Chondrocyte (in vitro differentiated cells): ENCODE measurements at places on chromosomes 4 and X. TPM values are rescaled to one million over a fixed set of nuclear protein-coding genes. Genes with fewer than 3 reads are reported as not detected.

DNA sequence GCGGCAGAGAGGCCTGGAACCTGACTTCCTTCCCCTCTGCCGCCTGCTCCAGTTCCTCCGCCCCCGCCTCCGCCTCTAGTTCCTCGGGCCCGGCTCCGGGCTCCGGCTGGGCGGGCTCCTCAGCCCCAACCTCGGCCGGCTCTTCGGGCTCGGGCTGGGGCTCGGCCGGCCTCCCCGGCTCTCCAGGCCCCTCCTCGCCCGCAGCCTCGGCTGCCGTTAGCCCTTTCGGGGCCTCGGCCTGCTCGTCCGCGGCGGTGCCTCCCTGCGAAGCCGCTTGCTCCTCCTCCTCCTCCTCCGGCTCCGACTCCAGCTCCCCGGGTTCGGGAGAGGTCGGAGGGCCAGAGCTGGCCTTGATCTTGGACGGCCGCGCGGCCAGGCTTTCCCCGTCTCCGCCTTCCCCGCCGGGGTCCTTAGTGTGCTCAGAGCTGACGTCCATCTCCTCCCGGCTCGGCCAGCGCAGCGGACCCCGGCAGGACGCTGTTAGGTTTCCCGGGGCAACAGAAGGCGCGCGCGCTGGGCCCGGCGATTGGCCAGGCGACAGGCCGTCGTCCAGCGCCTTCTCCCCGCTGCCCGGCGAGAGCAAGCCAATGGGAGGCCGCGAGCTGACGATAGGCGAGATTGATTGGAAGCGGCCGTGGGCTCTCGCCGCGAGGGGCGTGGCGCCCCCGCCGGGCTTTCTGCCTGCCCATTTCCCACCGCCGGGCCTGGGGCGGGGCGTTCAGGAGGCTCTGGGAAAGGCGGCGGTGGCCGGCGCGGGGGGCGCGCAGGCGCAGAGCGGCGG lies 479 bp upstream of the TADA2B start:
- peak; percentile 99 for DNase-seq

- DNase-seq, result peak; percentile 92
Measured at GRCh38 chrX:319579-320125, 1.1 kb upstream of the GTPBP6 start.

DNA sequence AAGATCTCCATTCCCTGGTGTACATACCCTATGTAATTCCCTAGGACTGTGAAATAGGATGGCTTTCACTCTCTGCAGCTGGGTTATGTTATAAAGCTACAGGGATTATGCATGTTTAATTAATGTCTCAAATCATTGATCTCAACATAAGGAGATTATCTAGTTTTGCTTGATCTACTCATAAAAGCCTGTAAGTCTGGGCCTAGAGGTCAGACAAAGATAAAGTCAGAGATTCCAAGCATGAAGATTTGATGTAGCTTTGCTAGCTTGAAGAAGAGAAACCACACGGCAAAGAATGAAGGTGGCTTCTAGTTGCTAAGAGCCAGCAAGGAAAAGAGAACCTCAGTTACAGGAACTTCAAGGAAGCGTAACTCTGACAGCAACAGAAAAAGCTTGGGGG lies 456.9 kb downstream of the CCSER1 start:
- no peak for DNase-seq

- no peak for DNase-seq
Measured at GRCh38 chr4:105088110-105088879, 58.4 kb upstream of the TET2 start.

DNA sequence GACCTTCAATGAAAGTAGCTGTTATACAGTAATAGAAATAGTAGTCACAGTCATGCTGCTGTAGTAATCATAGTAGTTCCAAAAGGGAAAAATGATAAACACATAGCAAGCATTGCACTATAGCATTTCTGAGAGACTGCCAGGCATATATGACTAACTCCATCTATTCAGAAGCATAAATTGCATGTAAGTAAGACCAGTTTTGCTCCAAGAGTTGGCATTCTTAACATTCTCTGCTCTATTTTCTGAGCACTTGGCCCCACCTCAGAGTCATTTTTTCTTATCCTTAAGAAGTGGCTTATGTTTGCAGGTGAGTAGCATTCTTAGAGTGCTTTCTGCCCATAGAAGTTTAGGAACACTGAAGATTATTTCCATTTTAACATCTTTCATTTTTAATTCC lies 490.3 kb upstream of the TECRL start:
- DNase-seq, result no peak

DNA sequence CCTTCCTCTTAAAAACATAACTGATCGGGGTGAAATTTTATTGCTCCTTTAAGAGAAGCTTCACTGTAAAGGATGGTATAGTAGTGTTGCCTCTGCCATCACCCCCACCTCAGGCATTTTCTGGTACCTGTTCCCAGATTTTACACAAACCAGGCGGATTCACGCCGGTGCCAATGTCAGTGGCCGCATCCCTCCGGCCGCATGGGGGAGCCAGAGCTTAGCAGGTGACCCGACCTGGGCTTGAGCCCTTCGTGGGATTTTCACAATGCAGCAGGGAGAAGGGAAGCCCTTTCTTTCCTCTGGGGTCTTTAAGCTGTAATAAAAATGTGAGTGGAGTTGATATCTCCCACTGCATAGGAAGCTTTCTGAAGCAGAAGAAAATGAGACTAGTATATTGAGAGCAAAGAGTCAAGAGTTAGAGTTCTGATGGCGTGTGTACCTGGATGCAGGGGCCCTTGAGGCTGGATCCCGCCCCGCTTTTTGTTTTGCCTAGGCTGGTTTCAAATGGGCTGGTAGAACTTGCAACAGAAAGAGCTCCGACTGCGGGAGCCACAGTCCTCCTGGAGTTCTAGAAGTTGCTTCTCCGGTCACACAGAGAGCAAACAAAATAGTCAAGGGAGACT lies 59.4 kb downstream of the POLR2B start:
- DNase-seq, result no peak

- DNase-seq, result no peak
Measured at GRCh38 chr4:168433571-168433970, 46.7 kb downstream of the DDX60L start.

DNA sequence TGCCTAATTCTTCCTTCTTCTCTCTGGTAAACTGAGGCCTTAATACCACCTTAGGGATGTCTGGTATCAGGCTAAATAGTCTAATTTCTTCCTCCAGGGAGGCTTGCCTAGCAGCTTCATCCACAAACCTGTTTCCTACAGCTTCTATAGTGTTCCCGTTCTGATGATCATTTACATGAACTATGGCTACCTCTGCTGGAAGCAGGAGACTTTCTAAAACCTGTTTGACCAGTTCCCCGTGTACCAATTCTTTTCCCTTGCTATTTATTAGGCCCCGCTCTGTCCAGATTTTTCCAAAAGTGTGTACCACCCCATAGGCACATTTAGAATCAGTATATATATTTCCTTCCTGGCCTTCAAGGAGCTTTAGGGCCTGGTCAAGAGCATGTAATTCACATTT lies 5.8 kb upstream of the USP38 start:
- DNase-seq, result no peak

- DNase-seq, result no peak
Measured at GRCh38 chr4:57051095-57051494, 59.1 kb downstream of the IGFBP7 start.

DNA sequence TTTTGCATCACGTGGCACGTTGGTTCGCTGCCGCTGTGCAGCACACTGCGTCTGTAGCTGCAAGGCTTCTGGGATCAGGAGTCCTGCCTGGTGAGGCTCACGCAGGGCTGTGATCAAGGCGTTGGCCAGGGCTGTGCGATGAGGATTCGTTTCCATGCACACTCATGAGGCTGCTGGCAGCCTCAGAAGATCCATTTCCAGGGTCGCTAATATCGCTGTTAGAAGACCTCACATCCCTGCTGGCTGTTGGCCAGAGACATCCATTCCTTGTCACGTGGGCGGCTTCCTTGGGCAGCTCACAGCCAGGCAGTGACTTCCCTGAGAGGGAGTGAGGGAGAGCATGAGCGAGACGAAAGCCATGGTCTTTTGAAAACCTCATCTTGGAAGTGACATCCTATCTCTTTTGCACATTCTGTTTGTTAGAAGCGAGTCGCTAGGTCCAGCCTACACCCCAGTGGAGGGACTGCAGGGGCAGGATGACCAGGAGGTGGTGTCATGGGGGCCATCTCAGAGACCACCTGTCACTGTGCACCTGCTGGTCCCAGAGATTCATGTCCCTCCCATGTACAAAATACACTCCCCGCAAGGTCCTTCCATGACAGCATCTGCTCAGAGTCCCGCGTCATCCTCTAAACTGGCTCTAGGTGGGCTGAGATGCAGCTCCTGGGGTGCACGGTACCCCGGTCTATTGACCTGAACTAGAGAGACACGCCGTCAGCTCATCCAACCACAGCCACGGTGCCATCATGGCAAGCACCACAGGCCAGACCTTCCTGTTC lies 12.2 kb downstream of the RGS12 start:
- peak; percentile 42 for DNase-seq

GRCh38 chrX:82692991-82693390 lies 815.1 kb upstream of the POU3F4 start:
- DNase-seq, result no peak

- no peak for DNase-seq
Measured at GRCh38 chr4:2168469-2169319, 73.2 kb downstream of the HAUS3 start.

DNA sequence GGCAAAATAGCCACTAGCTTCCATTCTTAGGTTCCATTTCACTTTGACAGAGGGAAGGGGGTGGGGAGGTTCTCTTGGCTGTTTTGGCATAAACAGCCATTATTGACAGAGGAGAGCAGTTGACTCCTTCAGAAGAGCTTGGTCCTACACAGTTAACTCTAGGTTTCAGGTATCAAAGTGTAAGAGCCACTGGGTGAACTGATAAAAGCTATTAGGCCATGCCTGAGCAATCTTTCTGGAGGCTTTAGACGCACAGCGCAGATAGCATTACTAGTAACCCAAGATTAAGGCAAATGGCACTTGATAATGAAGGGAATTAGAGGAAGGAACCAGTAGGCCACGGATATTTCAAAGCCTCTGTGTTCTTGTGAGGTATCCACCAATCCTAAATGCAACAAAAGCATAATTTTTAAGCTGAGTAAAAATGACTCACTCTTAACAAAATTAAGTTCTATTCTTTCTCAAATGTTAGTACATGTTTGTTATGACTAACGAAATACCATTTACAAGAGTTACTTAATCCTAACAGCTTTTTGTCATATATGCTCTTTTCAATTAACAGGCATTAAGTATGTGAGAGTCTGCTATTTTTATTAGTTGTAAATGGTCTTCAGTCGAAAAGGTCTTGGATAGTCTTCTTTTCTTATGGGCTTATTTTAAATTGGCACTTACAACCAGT lies 53.6 kb downstream of the SLC7A11 start:
- no peak for DNase-seq

- no peak for DNase-seq
Measured at GRCh38 chrX:39157796-39158195, 356.5 kb downstream of the MID1IP1 start.

DNA sequence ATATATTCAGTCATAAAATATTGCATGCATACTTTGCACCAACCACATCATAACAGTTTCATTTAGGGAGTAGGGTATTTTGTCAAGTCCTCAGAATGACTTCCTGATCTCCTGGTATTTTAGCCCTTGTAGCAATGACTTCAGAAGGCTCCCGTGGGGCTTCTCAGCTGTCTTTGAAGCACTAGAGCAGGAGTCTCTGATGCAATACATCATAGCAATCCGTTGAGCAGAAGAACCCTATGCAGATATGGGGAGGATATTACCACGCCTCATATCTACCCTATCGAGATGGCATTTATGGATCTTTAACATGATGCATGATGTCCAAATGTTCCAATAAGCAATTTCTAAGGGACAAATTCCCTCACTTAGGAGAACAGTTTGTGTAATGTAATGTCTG lies 373.7 kb upstream of the FTHL17 start:
- no peak for DNase-seq

DNA sequence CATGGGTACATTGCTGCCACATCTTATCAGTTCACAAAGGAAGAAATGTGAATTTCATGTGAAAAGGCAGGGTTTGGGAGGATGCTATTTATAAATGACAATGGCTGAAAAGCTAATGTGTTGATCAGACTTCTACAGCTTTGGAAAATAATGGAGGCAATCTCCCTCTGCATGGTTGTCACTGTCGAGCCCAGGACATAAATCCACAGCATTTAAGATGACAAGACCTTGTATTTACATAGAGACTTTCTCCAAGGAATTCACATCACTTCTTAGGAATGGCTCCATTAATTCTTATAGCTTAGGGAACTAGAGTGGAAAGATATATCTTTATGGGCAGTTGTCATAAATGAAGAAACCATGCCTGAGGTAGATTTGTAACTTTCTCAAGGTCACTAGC lies 66.7 kb downstream of the CBLL2 start:
- DNase-seq, result no peak

DNA sequence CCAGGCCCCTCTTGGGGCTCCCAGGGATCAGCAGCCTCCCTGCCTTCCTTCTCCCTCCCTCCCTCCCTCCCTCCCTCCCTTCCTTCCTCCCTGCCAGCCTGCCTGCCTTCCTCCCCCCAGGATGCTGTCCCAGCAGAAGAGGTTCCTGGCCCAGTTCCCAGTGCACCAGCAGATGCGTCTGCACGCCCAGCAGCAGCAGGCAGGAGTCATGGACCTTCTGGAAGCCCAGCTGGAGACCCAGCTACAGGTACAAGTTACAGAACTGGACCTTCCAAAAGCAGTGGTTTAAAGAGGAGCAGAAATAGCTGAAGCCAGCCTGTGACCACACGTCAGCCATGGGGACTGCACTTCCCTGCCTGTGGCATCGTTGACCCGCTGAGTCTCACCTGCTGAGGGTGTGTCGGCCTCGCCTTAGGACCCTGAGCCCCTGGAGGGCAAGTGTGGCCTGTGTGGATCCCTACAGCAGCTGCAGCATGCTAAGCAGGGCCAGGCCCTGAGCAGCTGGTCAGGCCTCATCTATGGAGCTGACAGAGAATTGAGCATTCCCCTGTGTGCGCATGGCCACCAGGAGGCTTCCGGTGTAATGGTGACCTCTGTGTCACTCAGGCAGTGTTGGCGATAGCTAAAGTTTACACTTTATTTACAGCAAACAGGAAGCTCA lies 84.7 kb downstream of the CRMP1 start:
- no peak for DNase-seq

- no peak for DNase-seq
Measured at GRCh38 chr4:80578001-80578400, 242.5 kb downstream of the CFAP299 start.

DNA sequence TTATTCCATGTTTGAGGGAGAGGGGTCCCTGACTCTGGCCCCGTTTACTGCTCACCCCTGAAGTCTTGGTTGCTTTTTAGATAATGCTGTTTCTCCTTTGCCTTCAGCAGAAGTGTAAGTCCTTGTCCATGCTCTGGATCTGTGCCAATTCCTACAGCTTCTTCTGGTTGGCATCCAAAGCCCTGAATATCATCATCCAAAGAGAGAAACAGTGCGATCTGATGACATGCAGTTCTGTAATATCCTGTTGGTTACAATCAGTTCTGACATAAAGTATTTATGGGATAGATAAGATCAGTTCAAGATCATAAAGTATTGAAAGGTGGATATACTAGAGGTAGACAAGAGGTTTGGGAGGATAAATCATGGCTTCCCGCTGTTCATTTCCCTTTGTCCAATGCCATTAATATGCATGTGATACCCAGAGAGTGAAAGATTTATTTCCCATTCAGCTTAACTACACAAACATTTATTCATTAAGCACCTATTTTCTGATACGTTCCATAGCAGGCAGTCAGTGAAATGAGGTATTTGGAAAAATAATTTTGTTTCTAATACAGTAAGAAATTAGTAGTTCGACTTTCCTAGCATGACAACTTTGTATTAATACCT lies 53.2 kb upstream of the TMEM150C start:
- DNase-seq, result no peak

KIT gene
- total RNA-seq, result 3.1 to 6.7 TPM (median 6.4 TPM) in 3 replicates

TCP11X2 gene
- total RNA-seq, result not detected in 3 replicates

CHRDL1 gene
- total RNA-seq, result 0.51 to 1.2 TPM (median 1.2 TPM) in 3 replicates

SMR3A gene
- not detected in 3 replicates for total RNA-seq

NR3C2 gene
- 0.15 to 0.23 TPM (median 0.20 TPM) in 3 replicates for total RNA-seq

RAB41 gene
- total RNA-seq, result not detected in 3 replicates

HTRA3 gene
- 0.68 to 4.8 TPM (median 3.5 TPM) in 3 replicates for total RNA-seq

RAB39B gene
- total RNA-seq, result 2.0 to 3.1 TPM (median 3.1 TPM) in 3 replicates

CCDC110 gene
- total RNA-seq, result 2.3 to 5.4 TPM (median 3.7 TPM) in 3 replicates
